ENCODE measurements at places on chromosomes 3 and 15.

DNA sequence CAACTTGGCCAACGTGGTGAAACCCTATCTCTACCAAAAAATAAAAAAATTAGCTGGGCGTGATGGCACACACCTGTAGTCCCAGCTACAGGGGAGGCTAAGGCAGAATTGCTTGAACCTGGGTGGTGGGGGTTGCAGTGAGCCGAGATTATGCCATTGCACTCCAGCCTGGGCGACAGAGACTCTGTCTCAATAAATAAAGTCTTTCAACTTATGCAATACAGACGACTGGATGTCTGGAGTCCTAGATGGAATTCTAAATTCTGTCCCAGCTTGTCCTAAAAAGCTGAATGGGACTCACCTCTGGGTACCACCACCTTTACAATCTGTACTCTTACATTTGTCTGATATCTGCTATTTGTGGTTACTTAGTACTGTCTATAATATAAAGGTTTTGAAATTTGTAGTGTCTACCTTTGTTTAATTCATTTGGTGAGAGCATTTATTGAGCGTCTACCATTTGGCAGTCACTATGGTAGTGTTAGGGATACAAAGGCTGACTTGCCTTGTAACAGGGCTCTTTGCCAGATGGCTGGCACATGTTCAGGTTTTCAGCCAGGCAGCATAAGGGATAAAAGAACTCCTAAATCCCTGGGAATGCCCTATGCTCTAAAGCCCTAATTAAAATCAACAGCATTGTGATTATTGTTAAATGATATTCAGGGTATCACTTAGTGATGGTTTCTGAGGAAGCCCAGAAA, 7.2 kb upstream of the ZNF609 start:
- DNase-seq = no peak

GRCh38 chr3:33007776-33008175, 56.3 kb downstream of the CCR4 start:
- DNase-seq = no peak

GRCh38 chr15:56942118-56942517, 23.7 kb downstream of the TCF12 start:
- DNase-seq = no peak

- DNase-seq = no peak
Observed at GRCh38 chr3:72426618-72427397, 421.4 kb downstream of the SHQ1 start.

GRCh38 chr3:122353215-122353614, 28.2 kb downstream of the CSTA start:
- DNase-seq = no peak

DNA sequence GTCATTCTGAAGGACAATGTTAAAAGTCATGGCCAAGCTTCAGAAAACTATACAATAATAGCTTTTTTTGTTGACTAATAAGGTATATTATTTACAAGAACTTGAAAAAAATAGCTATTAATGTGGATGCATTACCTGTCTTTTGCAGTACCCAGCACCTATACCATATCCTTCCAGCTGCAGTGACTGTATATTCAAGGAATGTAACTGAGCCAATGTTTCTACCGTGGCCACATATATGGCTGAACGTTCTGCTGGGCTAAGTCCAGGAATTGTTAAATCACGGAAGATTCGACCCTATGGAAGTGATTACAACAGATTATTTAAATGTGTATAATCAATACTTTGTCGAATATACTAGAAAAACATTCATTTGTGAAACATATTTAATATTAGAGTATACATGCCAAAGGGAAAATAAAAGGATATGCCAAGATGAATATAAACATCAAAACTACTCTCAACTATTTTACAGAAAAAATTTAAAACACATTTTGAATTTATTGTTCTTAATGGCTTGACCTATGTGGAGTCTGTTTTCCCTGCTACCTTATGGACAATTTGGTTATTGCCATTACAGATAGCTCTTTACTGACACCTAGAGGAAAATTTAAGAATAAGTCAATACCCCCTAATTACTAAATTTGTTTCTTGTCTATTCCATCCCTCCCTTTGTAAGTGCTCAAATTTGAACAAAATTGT, 17.6 kb downstream of the ACAD11 start:
- DNase-seq = peak; percentile 21

GRCh38 chr3:66472313-66473134, 28.3 kb downstream of the LRIG1 start:
- no peak for DNase-seq

DNA sequence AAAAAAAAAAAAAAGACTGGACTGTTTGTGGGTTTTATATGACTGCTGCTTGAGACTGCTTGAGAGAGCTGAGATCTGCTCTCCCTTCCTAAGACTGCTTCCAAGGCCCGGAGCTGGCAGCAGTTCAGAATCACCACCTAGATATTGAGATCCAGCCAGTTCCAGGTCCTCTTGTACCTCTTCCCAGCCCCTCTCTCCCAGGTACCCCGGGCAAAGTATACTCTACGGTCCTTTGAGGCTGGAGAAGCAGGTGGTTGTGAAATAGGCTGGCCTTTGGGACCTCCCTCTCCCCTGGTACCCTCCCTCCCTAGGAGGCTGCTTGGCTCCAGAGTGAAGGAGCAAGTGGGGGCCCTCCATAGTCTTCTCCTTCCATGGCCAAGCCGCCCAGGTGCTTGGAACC, 12.6 kb upstream of the BAHD1 start:
- no peak for DNase-seq

DNA sequence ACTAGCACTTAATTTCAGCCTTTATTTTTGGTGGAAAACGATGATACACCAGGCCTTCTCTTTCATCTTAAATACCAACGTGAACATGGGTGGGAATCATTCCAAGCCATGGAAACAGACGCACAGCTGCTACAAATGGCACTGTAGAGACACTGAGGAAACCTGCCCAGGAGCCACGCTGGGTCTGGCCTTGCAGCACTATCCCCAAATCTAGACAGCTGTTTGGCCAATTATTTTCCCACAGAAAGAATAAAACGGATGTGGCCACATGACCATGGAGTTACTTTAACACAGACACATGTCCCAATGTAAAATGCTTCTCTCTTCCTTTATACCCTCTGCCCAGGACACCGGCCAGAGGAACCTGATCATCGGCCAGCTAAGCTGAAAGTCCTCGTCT, 83.6 kb upstream of the OCA2 start:
- DNase-seq = no peak

- DNase-seq = no peak
Observed at GRCh38 chr3:5221701-5222100, 34.2 kb downstream of the EDEM1 start.

DNA sequence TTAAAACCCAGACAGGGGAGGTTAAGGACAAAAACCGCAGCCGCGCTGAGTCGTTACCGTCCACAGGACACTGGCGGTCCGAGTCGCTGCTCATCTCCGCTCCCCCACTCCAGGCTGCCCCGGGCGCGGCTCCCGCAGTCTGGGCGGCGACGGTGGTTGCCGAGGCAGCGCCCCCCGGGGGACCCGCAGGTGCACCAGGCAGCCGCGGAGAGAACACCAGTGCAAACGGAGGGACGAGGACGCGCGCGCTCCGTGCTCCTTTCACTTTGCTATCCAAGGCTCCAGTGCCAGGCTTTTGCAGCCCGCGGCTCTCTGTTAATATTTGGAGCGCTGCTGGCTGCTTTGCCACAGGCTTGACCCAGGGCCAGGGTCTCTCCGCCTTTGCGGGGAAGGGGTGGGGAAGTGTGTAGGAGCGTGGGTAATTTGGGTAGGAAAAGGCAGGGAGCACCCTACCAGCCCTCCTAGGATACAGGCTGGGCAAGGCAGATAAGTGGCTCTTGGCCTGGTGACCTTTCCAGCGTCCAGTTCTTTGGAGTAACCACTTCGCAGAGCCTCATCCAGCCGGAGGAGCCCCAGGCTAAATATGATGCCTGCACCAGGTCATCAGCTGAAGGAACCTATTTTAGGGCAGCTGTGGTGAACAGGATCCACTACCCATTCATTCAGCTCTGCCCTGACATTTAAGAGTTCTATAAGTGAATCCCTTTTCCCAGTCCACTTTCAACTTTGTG, at the start of gene GADL1:
TSS of gene GADL1 (minus strand) at position 141 of the 731 bp plus-strand sequence. CDS start at position 94, 47 bp downstream.
- no peak for DNase-seq

DNA sequence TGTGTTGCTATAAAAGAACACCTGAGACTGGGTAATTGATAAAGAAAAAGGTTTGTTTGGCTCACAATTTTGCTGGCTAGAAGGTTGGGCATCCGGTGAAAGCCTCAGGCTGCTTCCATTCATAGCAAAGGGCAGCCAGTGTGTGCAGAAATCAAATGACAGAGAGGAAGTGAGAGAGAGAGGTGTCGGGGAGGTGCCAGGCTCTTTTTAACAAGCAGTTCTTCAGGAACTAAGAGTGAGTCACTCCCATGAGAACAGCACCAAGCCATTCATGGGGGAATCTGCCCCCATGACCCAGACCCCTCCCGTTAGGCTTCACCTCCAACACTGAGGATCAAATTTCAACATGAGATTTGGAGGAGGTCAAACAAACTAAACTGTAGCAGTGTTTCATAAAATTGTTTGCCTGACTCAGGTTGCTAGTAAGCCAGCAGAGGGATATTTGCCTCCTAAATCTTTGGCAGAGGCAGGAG, 4.5 kb upstream of the PARP15 start:
- no peak for DNase-seq

GRCh38 chr3:171878461-171879225, 35.5 kb downstream of the TMEM212 start:
- DNase-seq = no peak

- no peak for DNase-seq
Observed at GRCh38 chr15:74651242-74651741, 35.7 kb downstream of the CLK3 start.

DNA sequence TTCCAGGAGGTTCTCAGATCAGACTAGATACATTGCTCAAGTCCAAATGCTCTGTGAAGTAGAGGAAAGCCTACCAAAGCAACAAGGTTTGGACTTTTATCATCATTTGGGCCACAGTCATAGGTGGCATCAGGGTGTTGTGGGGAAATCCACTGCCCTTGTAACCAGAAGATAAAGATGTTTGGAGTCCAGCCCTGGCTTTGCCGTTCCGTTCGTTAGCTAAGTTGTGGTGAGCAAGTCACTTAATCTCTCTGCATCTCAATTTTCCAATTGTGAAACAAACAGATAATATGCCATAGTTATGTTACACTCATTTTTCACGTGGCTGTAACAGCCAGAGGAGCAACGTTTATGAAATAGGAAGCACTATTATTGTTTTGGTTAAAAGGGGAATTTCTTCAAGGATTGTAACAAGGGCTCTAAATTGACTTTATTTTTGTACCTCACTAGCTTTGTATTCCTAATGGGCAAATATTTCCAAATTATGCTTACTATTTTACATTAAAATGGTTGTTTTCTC, 125.6 kb downstream of the CD47 start:
- no peak for DNase-seq

DNA sequence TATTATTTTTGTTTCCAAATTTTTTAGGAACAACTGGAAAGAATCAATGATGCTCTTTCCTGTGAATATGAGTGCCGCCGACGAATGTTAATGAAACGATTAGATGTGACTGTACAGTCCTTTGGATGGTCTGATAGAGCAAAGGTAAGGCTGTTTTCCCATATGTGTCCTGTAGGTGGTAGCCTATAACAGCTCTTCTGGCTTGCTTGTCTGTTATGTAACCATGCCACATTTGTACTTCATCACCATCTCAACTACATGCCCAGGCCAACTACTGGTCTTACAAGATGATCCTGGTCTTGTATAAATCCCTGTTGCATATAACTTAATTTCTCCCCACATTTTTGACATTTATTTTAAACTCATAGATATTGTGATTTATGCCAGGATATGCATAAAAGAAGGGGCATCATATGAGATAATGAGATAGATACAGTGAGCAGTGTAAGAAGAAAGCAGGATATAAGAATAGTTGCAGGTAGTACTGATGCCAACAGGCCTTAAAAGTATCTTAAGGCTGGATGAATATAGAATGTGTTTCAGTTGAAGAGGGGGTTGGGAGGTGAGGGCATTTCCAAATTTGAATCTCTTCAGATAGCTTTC, 20.3 kb downstream of the FAM98B start:
- peak; percentile 13 for DNase-seq

DNA sequence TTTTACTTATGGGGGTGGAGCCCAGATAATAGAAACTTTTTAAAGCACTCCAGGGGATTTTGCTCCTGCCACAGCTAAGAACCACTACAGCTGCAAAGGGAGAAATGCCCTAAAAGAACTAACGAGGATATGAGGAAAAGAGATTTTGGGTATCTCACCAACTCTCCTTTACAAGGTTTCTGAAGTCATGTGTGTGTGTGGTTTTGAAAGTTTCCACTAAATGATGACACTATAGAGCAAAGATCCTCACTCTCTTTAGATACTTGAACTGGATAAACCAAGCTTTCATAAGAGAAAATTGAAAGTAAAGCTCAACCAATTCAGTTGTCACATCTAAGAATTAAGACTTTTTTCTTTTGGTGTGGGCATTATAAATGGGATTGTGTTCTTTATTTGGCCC, 455.3 kb upstream of the ALCAM start:
- no peak for DNase-seq

DNA sequence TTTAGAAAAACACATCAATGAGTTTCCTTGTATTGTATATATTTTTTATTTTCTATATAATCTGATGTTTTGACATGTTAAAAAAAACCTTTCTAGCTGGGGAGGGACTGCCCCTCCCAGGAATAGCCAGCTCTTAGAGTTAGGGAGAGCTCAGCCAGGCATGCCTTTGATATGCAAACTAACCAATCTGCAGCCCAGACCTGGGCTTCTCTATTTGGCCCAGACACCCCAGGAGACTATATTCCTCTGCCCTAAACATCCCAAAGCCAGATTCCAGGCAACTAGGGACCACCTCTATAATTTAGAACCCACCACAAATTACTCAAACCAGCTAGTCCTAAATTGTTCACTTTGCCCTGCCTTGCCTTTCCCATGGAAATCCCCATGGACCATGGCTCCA, 390.9 kb upstream of the ADAMTS9 start:
- no peak for DNase-seq

DNA sequence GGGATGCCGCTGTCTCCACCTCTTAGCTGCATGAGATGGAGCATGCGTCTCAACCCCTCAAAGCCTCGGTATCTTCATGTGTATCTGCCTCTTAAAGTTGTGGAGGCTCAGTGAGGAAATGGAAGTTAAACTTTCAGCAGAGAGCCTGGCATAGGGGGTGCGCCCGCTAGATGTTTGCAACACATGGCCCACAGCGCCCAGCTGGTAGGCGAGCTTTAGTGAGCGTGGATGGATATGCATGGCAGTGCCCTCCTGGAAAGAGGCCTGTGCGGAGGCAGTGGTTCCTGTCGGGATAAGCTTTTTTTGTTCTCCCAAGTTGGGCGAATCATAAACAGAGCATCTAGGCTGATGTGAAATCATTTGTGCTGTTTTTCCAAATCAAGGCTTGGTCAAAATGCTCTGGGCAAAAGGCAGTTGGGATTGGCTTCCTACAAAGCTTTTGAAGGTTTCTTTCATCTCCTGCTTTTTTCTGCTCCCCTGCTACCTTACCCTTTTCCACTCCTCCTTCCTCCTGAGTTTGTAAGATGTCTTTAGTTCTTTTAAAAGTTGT, 272.4 kb upstream of the TPM1 start:
- DNase-seq = no peak

- DNase-seq = no peak
Observed at GRCh38 chr15:95267481-95267880, 1036.1 kb downstream of the MCTP2 start.

DNA sequence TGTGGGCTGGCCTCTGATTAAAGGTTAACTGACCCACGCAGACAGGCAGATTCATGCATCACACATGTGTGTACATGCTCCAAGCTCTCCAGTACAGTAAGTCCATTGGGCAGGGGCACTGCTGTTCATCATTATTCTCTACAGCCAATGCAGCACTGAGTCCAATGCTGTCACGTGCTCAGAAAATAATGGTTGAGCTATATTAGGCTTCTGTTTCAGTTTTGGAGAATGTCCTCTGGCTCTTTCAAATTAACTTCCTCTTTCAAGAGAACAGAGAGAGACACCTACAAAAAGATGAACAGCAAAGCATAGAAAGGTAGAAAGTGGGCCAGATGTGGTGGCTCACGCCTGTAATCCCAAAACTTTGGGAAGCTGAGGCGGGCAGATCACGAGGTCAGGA, 202.6 kb downstream of the MEX3B start:
- no peak for DNase-seq

All from NCI-H1436 treated with DMSO at 0.1 percent for 48 hours (cell line).